Effector CD8-positive, alpha-beta T cell (primary cell): ENCODE measurements at places on chromosomes 7 and 10.

DNA sequence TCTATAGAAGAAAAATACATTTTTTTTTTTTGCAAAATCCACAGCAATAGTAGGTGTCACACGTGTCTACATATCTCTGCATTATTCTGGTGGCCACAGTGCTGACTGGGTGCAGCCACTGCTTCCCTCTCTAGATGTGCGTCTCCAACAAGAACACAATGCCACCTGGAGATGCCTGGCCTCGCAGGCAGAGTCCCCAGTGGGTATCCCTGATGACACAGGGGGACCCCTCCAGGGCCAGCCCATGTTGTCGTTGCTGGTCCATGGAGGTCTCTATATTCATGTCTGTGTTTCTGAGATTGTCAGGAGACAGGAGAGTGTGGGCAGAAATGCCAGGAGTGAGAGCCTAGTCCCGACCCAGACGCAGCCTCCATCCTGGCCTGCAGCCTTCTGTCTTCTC is 345.9 kb upstream of the SHH start:
- no peak for DNase-seq

DNA sequence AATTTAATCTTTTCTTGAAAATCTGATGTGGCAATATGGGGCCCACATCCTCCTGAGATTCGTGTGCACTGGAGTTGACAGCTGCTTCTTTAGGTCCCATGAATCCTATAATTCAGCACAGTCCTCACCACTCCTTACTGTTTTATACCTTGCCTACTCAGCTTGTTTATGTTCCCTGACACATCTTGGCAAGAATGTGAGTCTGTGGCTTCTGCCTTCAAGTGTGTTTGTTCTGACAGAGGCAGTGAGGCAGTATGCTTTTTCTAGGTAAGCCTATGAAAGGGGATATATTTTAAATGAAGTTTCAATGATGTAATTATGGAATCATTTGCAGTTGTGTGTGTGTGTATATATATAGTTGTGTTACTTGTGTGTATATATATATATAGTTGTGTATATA is 106.4 kb downstream of the AMPH start:
- DNase-seq = no peak

GRCh38 chr7:2301511-2301863 is 12.8 kb downstream of the SNX8 start:
- DNase-seq = no peak

- no peak for DNase-seq
Observed at GRCh38 chr7:2893411-2893861, 49.3 kb upstream of the GNA12 start.

DNA sequence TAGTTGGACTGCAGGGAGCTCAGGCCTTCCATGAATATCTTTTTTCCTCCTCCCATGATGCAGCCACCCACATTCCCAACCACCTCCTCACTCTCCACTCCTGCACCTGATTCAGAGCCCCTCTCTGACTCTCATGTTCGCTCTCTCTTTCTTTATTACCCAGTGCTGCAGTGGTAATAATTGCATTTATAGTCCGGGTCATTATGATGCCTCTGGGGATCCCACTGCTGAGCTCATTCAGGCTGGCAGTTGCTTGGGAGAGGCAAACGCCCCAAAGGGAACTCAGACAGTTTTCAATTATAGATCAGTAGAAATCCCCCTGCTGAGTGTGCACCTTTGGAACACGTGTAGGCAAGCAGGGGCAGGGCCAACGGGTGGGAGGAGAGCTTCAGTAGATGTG is 953.0 kb downstream of the GRID1 start:
- DNase-seq = no peak

GRCh38 chr10:125060026-125060425 is 100.3 kb downstream of the CTBP2 start:
- no peak for DNase-seq

DNA sequence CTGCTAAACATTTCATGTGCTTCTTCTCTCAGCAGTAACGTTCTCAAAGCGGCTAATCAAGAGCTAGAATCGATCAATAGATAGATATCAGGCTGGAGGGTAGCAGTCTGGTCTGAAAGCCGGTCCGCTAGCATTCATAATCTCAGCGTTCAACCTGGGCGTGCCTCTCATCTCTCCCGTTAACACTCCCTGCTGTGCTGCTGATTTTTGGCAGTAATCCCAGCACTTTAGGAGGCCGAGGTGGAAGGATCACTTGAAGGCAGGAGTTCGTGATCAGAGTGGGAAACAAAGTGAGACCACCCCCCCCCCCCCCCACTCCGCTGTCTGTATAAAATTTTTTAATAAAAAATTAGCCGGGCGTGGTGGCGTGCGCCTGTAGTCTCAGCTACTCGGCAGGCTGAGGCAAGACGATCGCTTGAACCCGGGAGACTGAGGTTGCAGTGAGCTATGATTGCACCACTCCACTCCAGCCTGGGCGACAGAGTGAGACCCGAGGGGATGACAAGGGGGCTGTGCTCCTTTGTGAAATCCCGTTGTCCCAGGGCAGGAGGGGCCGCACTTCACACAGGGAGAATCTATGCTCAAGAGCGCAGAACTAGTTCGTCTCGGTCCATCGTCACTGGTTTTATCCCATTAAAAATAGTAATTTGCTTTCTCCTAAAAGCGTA is 624 bp upstream of the CEP55 start:
- no peak for DNase-seq

DNA sequence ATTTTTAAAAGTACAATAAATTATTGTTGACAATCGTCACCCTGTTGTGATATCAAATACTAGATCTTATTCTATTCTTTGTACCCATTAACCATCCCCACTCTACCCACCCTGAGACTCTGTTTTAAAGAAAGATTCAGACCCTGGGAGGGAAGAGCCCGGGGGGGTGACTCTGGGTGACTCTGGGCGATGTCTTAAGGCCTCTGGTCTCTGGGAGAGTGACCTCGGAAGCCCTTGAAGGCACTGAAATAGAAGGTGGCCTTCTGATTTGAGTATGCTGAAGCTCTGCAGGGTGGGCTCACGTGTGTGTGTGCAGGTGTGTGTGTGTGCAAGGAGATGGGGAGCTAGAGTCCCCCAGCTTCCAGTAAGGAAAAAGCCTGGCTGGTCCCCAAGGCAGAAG is 9.7 kb downstream of the ADAP1 start:
- no peak for DNase-seq

- no peak for DNase-seq
Observed at GRCh38 chr7:11858622-11859302, 26.8 kb upstream of the THSD7A start.
